H7 (cell line): ENCODE measurements at places on chromosomes 2 and 18. TPM values are rescaled to one million over a fixed set of nuclear protein-coding genes. Genes with fewer than 3 reads are reported as not detected.

DNA sequence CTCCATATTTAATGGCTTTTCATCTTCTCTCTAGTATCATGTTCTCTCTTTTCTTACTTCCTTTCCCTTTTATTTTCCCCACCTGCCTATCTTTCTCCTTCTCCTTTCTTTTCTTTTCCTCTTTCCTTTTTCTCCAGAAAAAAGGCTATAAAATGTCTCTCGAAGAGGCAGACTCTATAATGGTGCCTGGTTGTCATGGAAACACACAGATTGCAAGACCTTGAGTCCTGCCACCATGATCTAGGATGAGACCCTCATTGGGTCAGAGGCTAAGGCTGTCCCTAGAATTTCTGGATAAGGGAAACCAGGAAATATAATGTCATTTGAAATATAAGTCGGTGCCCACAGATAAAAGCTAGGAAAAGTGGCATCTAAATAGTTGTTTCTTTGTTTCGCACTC lies 36.5 kb upstream of the LHCGR start:
- no peak for DNase-seq

DNA sequence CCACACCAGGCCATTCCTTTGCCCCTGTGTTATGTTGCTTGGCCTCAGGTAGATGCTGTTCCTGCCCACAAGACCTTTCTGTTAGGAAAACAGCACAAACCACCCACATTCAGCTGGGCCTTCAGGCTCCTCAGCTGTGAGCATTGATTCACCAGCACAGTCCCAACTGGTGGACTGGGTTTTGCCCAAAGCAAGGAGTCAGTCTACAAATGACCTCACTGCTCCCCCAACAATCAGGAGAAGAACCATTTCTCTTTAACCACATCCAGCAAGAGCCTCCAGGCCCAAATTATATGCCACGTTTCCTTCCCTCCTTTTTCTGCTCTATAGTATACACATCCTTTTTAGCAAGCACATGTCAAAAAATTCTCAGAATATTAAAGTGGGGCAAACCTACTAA lies 5.2 kb downstream of the TMEM163 start:
- DNase-seq = no peak

- no peak for DNase-seq
These were observed 385.4 kb upstream of the SYT4 start for GRCh38 chr18:43662657-43663056.

DNA sequence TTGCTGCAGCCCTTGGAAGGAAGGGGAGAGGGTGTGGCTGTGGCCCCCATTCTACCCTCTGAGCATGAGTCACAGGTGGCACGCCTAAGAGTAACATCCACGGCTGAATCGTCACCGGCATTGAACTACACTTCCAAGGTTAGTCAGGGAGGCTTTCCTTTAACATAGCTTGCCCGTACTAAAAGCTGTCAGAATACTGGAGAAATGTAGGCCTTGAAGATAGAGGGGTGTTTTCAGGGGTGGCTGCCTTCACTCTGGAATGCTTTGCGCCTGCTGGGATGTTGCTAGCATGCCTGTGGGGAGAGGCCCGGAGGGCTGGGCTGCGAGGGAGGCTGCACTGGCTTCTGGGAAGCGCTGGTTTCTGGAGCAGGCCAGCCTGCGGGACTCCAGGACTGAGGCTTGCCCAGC lies 333.7 kb downstream of the AGAP1 start:
- no peak for DNase-seq

- no peak for DNase-seq
These were observed 48.0 kb downstream of the LOXHD1 start for GRCh38 chr18:46609048-46609447.

DNA sequence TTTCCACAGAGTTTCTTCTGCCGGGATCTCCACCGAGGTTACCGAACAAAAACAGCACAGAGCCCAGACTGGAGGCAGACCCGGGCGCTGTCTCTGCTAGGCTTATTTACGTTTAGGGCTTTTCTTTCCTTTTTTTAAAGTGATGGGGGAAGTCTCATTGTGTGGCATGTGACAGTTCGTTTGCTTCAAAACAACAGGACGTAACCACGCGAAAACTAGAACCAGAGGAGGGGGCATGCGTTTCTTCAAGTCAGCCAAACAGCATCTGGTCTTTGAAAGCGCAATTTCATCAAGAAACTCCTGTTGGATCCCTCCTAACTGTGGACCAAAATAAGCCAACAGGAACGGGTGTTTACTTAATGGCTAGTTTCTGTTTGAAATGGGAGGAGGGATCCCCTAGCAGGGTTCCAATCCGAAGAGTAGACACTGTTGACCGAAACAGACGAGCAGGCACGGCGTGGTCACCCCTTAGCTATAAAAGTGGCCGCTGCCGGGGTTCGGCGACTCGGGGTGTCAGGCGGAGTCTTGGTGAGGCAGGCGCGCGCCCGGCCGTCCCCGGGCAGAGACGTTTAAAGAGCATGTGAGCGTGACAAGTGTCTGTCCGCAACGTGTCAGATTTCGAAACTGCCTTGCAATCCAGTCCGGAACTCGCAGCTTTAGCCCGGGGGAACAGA lies 997 bp upstream of the TGIF1 start:
- DNase-seq = peak; percentile 25

- no peak for DNase-seq
These were observed 36.3 kb upstream of the LGALSL start for GRCh38 chr2:64417624-64418023.

DNA sequence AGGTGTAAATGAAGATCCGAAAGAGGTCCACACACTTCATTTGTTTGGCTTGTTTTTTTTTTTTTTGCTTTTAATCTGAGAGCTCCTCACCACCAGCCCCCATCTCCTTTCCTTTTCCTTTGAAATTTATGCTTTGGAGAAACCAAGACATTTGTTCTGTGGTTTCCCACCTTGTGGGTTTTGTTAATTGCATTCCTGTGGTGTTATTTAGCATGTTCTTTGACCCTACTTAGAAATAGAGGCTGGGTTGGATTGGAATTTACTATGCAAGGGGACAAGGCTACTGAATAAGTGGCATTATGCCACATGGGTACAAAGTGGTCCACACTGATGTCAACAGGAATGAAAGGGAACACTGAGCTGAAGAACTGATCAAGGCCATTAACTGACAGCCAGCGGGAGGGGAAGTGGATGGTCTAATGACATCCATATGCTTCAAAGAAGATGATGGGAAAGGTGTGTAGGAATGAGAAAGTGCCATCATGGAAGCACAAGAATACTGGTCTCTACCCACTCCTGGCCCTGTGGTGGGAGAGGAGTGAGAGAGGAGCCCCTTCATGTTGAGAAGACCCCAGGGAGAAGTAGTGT lies 8.9 kb downstream of the CCL20 start:
- DNase-seq = no peak

Gene TMEM247
- total RNA-seq = not detected in 2 replicates

Gene GPBAR1
- total RNA-seq = 0.11 TPM in 1 of 2 replicates, not detected in the other

Gene ANKRD62
- total RNA-seq = not detected in 2 replicates
